ENCODE measurements at places on chromosomes 4 and X.

GRCh38 chr4:162366146-162366545 is 202.3 kb upstream of the FSTL5 start:
- DNase-seq, result no peak

GRCh38 chr4:163063891-163064290 is 102.8 kb downstream of the NAF1 start:
- DNase-seq, result peak; percentile 34

DNA sequence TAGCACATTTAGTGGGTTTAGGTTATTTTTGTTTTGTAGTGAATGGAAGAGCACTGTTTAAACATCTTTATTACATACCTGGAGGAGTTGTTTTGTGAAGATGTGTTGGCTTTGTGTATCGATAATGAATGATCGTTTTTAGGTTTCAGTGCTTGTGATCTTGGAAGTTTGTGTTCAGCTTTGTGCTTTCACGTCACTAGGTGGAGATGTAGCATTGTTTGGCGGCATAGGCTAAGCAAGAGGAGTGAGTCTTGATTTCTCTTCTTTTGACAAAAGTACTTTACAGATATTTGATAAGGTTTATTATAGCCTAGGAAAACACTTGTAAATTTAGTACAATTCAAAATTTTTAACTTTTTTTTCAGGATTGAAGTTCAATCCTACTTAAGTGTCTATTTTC is 50.4 kb downstream of the PDK3 start:
- peak; percentile 3 for DNase-seq

- DNase-seq, result no peak
Measured at GRCh38 chr4:188282471-188283232, 143.4 kb downstream of the TRIML1 start.

All from fibroblast of skin of scalp (primary cell).